ENCODE measurements at places on chromosomes 2 and 18.
A peak's percentile ranks its signal among the peaks of the same experiment; 100 is the strongest.

- DNase-seq, result no peak
Measured at GRCh38 chr2:239236808-239237205, 164.0 kb downstream of the HDAC4 start.

DNA sequence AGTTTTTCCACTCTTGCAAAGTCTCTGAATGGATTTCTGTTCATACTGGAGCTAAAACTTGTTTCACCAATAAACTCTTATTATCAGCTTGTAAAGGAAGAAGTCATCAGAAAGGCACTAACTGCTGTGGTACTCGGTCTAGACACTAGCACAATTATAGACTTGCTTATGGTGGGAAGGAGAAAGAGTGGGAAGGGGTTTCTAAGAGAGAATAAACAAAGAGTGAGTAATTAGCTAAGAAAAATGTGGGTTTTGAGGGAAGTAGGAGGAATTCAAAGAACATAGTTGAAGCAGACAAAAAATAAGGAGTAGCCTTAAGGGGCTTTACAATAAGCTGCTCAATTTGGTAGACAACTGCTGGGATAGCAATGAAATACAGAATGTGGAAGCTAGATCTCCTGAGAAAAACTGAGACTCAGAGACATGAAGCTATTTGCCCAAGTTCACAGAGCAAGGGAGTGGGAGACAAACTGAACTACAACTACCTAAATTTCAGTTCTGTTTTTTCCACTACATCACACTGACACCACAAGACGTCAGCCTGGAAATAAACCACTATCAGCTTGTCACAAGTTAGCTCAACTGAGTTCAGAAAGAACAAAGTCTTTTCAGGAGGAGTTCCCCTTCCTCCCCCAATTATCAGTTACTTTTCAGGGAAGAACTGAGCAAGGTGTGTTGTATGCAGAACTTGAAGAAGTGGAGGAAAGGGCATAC lies 59.7 kb downstream of the MAP4K3 start:
- DNase-seq, result no peak

DNA sequence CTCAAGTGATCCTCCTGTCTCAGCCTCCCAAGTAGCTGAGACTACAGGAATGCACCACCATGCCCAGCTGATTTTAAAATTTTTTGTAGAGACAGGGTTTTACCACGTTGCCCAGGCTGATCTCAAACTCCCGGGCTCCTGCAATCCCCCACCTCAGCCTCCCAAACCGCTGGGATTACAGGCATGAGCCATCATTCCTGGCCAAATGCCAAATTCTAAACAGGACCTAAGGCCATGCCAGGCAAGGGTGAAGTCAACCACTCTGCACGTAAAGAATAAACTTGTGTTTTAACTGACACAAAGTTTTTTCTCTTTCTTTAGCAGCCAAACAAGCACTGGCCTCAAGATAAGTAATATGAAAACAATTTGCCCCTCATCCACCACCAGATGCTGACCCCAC lies 37.4 kb upstream of the SATB2 start:
- no peak for DNase-seq

GRCh38 chr18:42632801-42633200 lies 482.7 kb downstream of the RIT2 start:
- DNase-seq, result no peak

DNA sequence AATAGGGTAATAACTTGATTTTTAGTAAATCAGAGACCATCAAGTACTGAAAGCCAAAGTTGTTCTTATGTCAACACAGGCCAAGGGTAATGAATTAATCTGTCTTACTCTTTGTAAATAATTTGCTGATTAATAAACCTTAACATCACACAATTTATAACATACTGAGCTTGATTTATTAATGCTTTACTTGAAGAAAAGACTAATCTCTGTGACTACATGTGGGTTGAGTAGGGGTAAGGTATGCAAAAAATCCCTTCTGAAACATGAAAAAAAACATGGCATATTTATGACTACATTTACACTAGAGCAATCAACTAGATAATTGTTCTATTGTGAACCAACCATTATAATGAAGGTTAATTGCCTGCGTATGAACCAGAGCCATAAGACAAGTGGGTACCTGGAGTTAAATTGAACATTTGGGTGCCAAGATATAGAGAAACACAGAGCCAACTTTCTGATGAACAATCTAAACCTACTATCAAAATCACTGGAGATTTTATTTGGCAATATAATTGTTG lies 67.7 kb upstream of the GRB14 start:
- peak; percentile 80 for DNase-seq

GRCh38 chr18:24022161-24022560 lies 7.6 kb downstream of the TTC39C start:
- no peak for DNase-seq

- no peak for DNase-seq
Measured at GRCh38 chr18:9348079-9348671, 13.6 kb downstream of the TWSG1 start.

DNA sequence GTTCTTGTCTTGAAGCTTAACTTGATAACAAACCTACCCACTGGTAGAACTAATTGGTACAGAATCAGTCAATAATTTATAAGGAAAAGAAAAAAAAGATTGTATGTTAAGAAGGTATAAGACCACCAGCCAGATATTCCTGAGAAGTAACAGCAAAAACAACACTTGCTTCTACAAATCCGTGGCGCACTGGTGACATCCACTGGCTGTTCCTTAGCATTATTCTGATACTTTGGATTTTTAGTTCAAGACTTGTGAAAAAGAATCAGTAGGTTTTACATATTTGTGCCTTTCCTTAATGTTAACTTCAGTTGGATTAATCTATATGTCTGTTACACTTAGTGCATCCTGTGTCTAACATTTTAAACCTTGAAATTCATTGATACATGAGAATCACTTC lies 141.8 kb downstream of the GRB14 start:
- peak; percentile 26 for DNase-seq

- DNase-seq, result no peak
Measured at GRCh38 chr2:235945608-235946140, 222.5 kb downstream of the GBX2 start.

GRCh38 chr2:157424374-157424773 lies 19.5 kb downstream of the CYTIP start:
- DNase-seq, result no peak

- DNase-seq, result no peak
Measured at GRCh38 chr2:85135660-85135914, 2.4 kb downstream of the TCF7L1 start.

DNA sequence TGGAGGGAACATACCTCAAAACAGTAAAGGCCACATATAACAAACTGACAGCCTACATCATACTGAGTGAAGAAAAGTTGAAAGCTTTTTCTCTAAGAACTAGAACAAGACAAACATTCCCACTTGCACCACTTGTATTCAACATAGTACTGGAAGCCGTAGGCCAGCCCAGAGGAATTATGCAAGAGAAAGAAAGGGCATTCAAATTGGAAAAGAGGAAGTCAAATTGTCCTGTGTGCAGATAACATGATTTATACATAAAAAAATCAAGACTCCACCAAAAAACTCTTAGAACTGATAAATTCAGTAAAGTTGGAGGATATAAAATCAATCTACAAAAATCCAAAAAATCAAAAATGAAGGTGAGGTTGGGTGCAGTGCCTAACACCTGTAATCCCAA lies 8.0 kb upstream of the KDM3A start:
- no peak for DNase-seq

DNA sequence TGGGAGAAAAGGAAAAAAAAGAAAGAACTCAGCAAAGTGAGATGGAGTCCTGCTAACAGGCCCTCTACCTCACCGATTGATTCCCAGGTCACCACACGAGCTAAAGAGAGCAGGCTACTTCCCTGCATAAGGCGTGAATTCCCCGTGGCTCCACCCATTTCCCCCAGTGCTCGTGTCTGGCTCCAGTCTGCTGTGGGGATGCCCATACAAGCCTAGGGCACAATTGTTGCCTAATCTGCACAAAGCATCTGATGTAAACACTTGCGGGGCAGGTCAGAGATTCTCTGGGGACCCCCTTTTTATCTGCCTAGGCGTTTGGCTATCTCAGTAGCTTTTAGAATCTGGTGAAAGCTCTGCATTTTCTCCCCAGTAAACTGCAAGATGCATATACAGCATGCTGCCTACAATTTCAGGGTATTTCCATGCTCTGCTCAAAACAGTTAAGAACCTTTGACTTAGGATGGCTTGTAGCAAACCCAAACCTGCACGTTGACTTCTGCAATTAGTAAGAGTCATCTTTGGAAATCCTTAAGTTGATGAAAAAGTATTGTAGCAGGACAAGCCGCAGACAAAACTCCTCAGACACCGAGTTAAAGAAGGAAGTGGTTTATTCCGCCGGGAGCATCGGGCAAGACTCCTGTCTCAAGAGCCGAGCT lies 34.8 kb downstream of the MYO3B start:
- DNase-seq, result no peak

DNA sequence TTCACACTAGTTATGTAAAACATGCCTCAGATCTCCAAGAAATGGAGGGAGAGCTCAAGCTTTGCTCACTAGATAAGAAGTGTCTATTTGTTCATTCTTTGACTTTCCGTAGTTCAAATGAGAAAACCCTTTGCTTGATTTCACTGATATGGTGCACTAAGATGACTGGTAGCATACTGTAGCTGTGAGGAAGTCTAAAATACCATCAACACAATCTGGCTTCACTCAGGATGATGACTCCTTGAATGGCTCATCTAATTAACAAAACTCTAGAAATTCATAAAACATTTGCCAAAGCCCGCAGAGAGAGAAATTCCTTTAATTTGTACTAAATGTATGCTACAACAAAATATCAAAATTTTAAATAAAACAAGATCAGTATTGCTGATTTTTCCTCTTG lies 152.8 kb upstream of the STK17B start:
- no peak for DNase-seq

- no peak for DNase-seq
Measured at GRCh38 chr2:179298666-179299065, 34.0 kb upstream of the SESTD1 start.

- DNase-seq, result no peak
Measured at GRCh38 chr18:31098878-31099277, 3.3 kb downstream of the DSC2 start.

DNA sequence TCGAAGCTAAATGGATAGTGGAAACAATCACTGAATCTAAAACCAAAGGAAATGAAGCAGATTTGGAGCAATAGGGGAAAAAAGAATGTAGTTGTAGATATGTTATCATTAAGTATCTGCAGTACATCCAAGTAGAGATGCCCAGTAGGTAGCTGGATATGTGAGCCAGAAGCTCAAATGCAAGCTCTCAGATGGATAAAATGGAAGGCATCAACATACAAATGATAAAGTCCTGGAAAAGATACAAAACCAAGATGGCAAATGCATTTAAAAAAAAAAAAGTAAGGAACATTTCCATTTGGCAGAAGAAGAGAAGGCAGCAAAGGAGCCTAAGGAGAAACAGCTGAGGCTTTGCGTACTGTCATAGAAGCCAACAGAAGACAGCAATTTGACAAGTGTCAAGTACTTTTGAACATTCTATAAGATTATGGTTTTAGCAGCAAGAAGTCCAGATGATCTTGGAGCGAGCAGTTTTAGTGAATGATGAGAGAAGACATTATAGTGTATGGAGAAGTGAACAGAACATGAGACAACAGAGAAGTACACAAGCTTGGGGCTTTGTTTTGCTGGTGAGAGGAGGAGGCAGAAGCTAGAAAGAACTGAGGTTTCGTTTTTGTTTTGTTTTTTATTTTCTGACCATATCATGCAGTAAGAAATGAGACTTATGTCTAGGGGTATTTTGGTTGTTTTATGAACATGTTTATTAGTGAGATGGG lies 18.3 kb downstream of the ROCK2 start:
- no peak for DNase-seq

DNA sequence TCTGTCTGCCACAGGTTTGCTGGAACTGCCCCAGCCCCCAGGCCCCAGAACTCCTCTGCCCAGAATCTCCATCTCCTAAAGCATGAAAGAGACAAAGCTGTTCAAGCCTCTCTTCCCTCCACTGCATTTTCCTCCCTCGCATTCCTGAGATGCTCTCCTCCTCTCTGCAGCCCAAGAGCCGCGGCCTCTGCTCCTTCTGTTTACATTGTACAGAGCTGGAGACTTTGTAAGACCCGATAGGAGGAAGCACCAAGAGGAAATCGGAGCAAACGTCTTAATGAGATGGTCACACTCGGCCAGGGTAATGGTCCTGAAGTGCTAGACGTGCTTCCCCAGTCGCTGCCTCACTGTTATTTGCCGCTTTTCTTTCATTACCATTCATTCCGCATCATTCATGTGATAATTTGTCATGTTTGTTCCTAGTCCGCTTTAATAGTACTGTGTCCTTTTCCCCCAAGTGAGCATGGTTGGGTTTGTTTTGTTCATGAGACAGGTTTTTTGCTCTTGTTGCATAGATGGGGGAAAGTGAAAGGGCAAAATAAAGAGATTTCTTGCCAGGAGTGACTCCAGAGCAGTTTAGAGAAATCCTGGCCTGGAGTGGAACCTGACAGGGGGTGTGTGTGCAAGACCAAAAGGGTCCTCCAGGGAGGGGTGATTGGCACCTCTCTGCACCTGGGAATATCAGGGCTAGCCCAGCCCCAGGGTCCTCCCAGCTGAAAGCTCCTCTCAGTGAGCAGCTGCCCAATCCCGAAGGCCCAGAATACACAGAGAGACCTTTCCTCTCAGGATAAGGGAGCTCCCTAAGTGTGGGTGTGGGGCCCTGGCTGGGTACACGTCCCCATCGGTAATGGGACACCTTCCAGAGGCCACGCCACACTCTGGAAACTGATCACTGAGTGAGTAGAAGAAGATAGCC lies 44.9 kb upstream of the ID2 start:
- DNase-seq, result no peak
